Mesangial cell (primary cell): ENCODE measurements at places on chromosomes 11 and 22. TPM values are rescaled to one million over a fixed set of nuclear protein-coding genes. Genes with fewer than 3 reads are reported as not detected.

SHANK3 gene
- 2.3 and 4.9 TPM in 2 replicates for total RNA-seq

NTM gene
- total RNA-seq: 21.0 and 48.8 TPM in 2 replicates

ABCG4 gene
- 0.49 and 1.1 TPM in 2 replicates for total RNA-seq

NEFH gene
- total RNA-seq: 1.0 and 2.0 TPM in 2 replicates

KRTAP5-2 gene
- total RNA-seq: not detected in 2 replicates

OR51B4 gene
- not detected in 2 replicates for total RNA-seq

NCR3LG1 gene
- total RNA-seq: 3.3 and 5.5 TPM in 2 replicates

FREY1 gene
- total RNA-seq: 2.7 TPM in 1 of 2 replicates, not detected in the other

ACAT1 gene
- total RNA-seq: 48.3 and 85.4 TPM in 2 replicates

BLID gene
- 0.13 and 0.16 TPM in 2 replicates for total RNA-seq

KCNE3 gene
- total RNA-seq: 0.81 and 1.0 TPM in 2 replicates

BATF2 gene
- total RNA-seq: 0.65 and 1.3 TPM in 2 replicates

TMEM138 gene
- total RNA-seq: 12.5 and 36.2 TPM in 2 replicates

RSF1 gene
- total RNA-seq: 8.5 and 9.5 TPM in 2 replicates

MCAT gene
- total RNA-seq: 29.3 and 32.6 TPM in 2 replicates

CARS1 gene
- 52.4 and 57.5 TPM in 2 replicates for total RNA-seq

FIBIN gene
- 0.65 and 4.4 TPM in 2 replicates for total RNA-seq

SMTNL1 gene
- total RNA-seq: not detected in 2 replicates

C1QTNF6 gene
- 7.7 and 23.1 TPM in 2 replicates for total RNA-seq

PGAP2 gene
- 19.5 and 23.6 TPM in 2 replicates for total RNA-seq

ANO5 gene
- total RNA-seq: 0.76 and 0.98 TPM in 2 replicates

BRSK2 gene
- 0.25 and 0.33 TPM in 2 replicates for total RNA-seq

IFITM10 gene
- total RNA-seq: 2.9 TPM in 1 of 2 replicates, not detected in the other

IGF2 gene
- 24.9 and 59.1 TPM in 2 replicates for total RNA-seq

MS4A12 gene
- total RNA-seq: not detected in 2 replicates

C11orf52 gene
- total RNA-seq: 1.6 and 5.2 TPM in 2 replicates

PRPF19 gene
- total RNA-seq: 76.7 and 148 TPM in 2 replicates

TCIRG1 gene
- 115 and 147 TPM in 2 replicates for total RNA-seq

SYCE3 gene
- total RNA-seq: not detected in 2 replicates

RAPSN gene
- total RNA-seq: not detected in 2 replicates

FUT4 gene
- 5.5 and 5.8 TPM in 2 replicates for total RNA-seq

SPON1 gene
- total RNA-seq: 0.33 and 3.5 TPM in 2 replicates

TENM4 gene
- total RNA-seq: 53.4 and 77.8 TPM in 2 replicates

KCNK7 gene
- 0.25 TPM in 1 of 2 replicates, not detected in the other for total RNA-seq

ANGPTL5 gene
- not detected in 2 replicates for total RNA-seq

MIAT gene
- under 0.01 and 2.3 TPM in 2 replicates for total RNA-seq

SLC39A13 gene
- total RNA-seq: 110 and 188 TPM in 2 replicates

ACTN3 gene
- total RNA-seq: under 0.01 and 0.13 TPM in 2 replicates

TRIM48 gene
- not detected in 2 replicates for total RNA-seq
